ENCODE measurements at places on chromosomes 4 and X.

- DNase-seq, result no peak
These were observed 157.9 kb downstream of the GBA3 start for GRCh38 chr4:22850630-22851029.

DNA sequence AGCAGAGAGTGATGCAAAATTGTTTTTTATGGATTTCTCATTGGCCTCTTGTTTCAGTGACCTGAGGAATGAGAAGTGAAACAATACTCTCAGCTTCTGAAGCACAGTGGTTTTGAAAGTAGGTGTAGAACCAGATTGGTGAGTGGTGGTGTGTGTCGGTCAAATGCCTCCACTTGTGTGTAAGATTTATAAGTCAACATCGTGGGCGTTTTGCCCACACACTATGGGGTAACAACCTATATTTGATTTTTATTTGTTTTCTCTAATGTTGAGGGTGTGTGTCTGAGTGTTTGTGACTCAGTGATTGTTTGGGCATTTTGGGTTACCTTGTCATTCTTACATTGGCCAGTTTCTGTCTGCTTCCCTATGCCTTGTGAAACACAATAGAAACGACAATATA is 23.3 kb downstream of the ADGRL3 start:
- no peak for DNase-seq

- no peak for DNase-seq
These were observed 81.4 kb downstream of the IRF2 start for GRCh38 chr4:184392748-184393559.

- no peak for DNase-seq
These were observed 27.5 kb downstream of the SETD7 start for GRCh38 chr4:139528377-139529005.

- no peak for DNase-seq
These were observed 224.6 kb downstream of the SPRY1 start for GRCh38 chr4:123621072-123621705.

GRCh38 chr4:156803056-156803455 is 168.5 kb downstream of the PDGFC start:
- DNase-seq, result no peak

DNA sequence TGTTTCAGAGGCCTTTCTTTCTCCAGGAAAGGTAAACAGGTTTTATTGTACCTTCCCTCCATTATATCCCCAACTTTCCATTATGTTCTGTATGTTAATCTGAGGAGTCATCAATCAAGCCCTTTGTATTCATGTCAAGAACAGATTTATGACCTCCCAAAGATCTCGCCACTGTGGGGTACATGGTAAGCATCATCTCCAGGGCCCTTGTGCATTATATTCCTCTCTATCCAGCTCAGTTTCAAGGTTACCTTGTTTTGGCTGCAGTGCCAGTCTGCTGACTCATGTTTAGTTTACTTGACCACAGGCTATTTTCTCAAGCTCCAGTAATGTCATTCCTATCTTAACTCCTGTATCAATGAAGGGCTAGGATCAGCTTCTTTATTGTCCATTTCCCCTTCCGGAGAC is 125.1 kb upstream of the FRMPD4 start:
- DNase-seq, result no peak

DNA sequence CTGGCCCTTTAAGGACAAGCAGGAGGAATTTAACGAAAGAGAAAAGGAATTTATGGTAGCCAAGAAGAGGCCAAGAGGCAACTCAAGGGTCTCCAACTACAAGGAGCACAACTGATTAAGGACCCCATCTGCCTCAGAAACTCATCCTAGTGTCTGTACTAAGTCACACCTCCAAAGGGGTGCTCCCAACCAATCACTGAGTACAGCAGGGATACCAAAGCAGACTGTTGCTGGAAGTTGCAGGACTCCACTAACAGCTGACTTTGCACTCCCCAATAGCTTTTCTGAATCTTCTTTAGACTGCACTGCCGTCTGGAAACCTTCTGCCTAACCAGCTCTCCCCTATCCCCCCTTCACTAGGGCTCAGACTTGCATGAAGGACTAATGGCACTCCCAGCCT is 50.6 kb downstream of the ATP11C start:
- no peak for DNase-seq

DNA sequence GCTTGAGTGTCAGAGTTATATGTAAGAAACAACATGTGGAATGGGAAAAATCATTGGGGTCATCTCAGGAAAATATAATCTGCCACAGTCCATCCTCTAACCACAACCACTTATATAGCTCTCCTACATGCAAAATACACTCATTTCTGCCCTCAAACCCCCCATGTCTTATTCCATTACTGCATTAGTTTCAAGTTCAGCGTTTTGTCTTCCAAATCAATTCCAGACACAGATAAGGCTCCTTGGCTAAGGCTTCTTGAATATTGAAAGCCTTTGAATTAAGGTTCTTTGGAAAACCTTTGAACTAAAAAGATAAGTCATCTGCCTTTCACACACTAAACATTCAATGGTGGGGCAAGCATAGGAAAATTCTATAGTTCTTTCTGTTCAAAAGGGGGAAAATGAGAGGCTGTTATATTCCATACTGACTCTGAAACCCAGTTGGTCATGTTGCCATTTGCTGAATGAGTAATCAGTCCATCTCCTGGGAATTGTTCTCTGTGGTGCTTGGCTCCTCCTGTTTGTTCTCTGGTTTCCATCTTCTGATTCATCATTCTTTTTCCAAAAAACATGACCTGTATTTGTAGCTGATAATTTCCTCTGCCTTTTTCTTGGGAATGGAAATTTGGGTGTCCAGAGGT is 218.7 kb downstream of the BMPR1B start:
- no peak for DNase-seq

GRCh38 chr4:13178621-13179020 is 305.5 kb downstream of the RAB28 start:
- DNase-seq, result no peak

GRCh38 chr4:25588206-25588605 is 67.4 kb upstream of the SLC34A2 start:
- no peak for DNase-seq

DNA sequence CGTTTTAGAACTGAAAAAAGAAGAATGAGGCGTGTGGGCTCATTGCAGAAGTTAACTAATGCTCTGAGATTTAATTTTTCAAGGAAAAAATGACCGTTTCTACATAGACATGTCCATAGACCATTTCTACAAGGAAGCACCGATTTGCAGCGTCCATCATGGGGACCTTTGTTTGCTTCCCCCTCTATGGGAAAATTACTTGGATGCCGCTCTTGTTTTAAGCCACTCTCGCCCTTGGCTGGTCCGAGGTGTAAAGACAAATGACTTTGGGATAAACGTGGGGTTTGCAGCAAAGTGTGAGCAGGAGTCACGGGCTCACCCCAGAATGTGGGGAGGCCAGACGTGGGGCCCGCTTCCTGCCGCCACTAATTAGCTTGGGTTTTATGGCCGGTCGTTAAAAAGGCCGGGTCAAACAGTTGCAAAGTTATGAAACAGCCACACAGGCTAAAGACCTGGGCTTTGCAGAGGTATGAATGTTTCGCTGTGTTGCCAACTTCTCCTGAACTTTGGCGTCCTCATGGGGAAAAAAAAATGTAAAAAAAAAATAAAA is 235.9 kb downstream of the SHOX start:
- no peak for DNase-seq

DNA sequence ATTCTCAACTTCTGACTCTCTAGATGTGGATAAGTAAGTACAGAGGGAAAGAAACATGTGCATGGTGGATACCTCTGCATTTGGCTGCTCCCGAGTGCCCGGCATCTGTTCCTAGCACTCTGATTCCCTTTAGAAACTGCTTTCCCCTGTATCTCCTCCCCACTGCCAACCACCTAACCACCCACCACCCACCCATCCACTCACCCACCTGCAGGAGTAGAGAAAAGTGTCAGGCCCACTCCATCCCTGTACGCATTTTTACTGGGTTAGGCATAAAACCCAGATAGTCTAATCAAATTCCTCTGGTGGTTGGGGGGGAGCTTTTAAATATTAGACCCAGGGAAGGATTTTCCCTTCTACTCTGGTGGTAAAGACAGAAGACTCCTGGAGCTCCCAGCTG is 63.0 kb downstream of the TMEM154 start:
- DNase-seq, result no peak

DNA sequence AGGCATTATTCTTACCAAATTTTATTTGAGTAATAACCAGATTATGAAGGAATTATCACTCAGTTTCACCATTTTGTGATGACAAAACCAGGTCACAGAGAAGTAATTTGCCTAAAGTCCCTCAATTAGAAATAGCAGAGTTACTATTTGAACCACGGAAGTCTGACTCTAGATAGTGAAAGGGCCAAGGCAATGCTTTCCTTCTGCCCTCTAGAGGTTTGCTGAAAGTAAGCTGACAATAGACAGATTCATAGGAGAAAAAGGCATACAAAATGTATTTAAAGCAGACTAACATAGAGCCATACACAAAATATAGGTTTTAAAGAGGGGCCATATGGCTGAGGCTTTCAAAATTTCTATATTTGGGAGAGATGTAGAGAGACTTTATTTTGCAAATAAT is 43.1 kb downstream of the CXXC4 start:
- DNase-seq, result no peak

GRCh38 chr4:45629717-45630116 is 494.1 kb downstream of the GABRG1 start:
- no peak for DNase-seq

DNA sequence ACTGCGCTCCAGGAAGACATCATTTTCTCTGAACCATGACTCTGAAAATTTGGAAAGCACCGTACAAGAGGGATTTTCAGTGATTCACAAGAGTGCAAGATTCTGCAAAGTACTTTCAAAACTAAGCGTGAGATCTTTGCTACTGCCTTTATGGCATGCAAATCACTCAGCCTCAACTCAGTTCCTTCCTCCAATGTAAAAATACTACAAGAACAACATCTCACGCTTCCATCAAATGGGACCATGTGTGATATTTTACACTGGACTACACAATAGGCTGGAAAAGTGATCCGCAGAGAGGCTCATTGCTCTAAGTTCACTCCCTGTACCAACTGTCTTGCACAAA is 674 bp upstream of the IL15 start:
- DNase-seq, result no peak

DNA sequence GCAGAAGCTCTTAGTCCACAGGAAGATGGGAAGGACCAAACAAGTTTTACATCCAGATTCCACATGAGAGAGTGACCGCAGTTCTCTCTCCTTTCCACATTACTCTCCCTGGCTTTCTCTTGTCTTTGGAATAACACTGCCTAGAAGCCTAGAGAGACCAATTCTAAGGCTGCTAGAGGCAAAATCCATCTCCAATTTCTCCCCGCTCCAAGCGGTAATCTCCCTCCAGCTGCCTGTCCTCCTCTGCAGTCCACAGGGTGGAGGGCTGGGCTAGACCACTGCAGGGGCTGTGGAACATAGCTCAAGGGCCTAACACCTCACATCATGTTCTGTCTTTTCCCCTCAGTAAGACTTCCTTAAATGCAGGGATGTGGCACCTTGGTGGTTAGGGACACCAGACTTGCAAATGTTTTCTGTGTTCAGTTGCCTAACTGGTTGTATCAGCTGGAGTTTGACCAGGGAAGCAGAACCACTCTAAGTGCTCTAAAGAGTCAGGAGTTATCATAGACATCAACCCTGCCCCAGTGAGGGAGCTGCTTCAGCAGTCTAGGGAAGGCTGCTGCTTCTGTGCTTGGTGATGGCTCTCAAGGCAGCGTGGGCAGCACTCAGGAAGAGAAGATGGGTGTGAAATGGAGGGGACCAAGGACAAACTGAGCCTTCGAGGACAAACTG is 423.1 kb downstream of the BCOR start:
- no peak for DNase-seq

DNA sequence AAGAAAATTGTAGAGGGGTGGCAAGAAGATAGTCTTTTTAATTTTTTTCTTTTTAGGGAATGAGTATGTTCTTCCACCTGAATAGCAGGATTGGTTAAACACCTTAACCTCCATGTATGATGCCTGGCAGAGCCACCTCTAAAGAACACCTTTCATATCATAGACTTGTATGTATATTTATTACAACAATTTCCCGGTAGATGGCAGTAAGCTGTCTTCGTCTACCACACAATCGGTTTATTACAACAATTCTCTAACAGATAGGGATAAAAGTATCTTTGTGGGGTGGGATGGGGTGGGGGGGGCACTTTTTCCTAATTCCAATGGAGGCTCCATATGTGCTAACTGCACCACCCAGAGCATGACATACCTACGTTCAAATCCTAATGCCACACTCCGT is 255.5 kb downstream of the LDB2 start:
- no peak for DNase-seq

DNA sequence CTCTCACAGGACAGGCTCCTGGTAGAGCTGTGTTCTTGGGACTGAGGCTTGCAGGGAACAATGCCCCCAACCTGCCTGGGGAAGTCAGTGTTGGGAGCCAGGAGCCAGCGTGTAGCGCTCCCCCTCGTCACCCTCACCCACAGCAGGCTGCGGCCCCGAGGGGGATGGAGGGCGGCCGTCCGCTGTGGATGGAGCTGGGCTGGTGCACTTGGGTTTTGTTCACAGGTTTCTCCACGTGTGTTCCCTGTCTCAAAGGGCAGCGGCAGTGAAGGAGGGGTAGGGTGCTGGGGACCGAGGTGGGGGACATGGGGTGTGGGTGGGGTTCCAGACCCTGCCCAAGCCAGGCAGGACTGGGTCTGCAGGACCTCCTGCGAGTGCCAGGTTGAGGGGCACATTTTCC is 69.1 kb downstream of the RGS12 start:
- DNase-seq, result no peak

- no peak for DNase-seq
These were observed 38.7 kb downstream of the ADD1 start for GRCh38 chr4:2882341-2882740.

DNA sequence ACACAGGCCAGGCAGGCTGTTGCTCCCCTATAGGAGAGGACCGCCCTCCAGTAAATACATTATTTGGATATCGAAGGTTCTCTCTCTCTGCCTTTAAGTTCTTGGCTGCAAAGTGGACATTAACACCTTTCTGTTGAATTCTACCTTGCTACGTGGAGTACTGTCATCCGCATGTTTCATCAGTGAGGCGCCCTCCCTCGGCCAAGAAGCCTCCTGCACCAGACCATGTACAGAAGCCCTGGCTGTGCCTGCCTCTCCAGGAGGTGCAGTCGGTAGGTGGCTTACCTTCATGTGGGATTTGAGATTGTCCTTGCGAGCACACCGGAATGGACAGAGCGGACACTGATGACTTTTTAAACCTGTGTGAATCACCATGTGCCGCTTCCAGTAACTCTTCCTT is 46.7 kb downstream of the ZNF827 start:
- no peak for DNase-seq

GRCh38 chrX:13180807-13181206 is 136.4 kb upstream of the FAM9C start:
- DNase-seq, result no peak

- DNase-seq, result no peak
These were observed 47.2 kb downstream of the AFAP1 start for GRCh38 chr4:7892212-7893019.

- no peak for DNase-seq
These were observed 17.8 kb downstream of the IDS start for GRCh38 chrX:149487292-149487691.

- no peak for DNase-seq
These were observed 312.5 kb upstream of the HS3ST1 start for GRCh38 chr4:11741190-11741652.

GRCh38 chr4:8515316-8516060 is 64.7 kb upstream of the GPR78 start:
- DNase-seq, result no peak

DNA sequence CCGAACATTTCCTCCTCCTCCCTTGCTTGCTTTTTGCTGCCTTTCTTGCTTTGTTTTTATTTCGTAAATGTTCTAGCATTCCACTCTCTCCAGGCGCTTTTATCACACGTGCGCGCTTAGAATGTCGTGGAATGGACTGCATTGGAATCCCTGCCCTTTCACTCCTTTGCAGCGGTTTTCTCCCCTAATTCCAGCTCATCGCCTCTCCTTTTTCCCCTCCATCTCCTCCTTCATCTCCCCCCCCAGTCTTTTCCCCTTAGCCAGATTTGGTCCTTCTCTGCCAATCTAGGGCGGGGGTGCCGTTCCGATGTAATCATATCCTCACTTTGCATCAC is 579 bp downstream of the OGT start:
- DNase-seq, result no peak
